ENCODE measurements at places on chromosomes 16 and 17. TPM values are rescaled to one million over a fixed set of nuclear protein-coding genes. Genes with fewer than 3 reads are reported as not detected.
A peak's percentile ranks its signal among the peaks of the same experiment; 100 is the strongest.

DNA sequence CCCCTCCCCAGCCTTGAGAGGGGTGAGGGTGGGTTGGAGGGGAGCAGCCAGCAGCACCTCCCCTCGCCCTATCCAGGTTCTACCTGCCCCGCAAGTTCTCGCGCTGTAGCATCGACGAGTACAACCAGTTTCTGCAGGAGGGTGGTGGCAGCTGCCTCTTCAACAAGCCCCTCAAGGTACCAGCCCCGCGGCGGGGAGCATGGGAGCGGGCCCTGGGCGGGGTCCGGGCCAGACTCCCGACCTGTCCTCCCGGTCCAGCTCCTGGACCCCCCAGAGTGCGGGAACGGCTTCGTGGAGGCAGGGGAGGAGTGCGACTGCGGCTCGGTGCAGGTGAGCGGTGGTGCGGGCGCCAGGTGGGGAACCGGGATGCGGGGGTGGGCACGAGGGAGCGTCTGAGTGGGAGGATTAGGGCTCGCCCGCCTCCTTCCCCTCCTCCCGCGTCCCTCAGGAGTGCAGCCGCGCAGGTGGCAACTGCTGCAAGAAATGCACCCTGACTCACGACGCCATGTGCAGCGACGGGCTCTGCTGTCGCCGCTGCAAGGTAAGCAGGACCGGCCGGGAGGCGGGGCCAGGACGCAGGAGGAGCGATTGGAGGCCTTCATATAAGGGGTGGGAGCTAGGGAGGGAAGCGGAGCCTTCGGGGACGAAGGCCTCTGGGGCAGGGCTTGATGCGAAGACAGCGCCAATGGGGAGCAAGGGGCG is 16.5 kb downstream of the ADAM11 start:
- peak; percentile 94 for DNase-seq

GRCh38 chr16:55007504-55007903 is 76.8 kb downstream of the IRX5 start:
- DNase-seq: no peak

DNA sequence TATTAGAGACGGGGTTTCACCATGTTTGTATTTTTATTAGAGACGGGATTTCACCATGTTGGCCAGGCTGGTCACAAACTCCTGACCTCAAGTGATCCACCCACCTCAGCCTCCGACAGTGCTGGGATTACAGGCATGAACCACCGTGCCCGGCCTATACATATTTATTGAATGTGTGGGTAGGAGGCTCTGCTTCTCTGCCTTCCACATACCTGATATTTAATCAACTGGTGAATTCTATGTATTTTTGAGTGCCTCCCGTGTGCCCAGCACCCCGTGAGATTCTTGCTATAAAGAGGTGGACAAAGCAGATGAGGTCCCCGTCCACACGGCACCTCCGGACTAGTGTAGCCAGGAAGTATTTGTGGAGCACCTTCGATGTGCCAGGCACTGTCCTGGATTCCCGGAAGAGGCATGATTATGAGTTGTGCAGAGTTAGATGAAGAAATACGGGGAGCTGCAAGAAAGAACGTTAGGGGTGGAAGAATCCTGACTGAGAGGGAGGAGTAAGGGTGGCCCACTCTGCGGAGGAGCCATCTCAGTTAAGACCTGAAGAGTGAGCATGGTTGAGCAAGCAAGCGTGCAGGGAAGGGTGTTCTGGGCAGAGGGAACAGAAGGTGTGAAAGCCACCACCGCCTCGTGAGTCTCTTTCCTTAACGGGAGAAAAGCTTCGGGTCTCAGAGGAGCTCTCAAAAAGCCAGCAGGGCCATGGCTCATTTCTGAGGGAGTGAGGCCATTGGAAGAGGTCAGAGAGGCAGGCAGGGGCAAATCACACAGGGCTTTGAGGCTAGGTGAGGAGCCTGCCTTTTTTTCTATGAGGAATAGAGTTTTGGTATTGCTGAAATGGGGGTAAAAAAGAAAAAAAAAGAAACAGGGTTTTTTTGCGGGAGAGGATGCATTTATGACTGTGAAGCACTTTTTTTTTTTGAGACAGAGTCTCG is 21.2 kb downstream of the CRISPLD2 start:
- DNase-seq: no peak

DNA sequence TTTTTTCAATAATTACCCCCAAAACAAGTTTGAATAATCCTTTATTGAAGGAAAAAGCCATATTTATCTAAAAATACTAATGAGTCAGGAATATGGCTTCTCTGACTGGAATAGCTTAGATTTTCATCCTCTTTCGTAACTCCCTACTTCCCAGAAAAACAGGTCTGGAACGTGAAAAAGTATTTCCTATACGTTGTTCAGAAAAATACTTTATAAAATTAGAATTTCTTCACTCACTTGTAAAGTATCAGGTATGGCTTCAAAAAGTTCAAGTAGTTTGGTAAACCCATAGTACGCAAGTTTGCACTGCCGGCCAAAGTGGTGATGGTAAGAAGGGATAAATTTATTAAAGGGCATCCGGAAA is 33.7 kb downstream of the MARF1 start:
- no peak for DNase-seq

- DNase-seq: no peak
Observed at GRCh38 chr16:53732296-53732929, 28.5 kb downstream of the FTO start.

RAB37 gene
- polyA plus RNA-seq: 5.5 TPM

ABCA8 gene
- 3.8 TPM for polyA plus RNA-seq

Data from right renal pelvis (tissue), 4 donors.